ENCODE measurements at places on chromosomes 13 and 19.

GRCh38 chr19:30310602-30311263 lies 61.5 kb upstream of the ZNF536 start:
- no peaks in the 10 kb centered on the region for H3K27me3 ChIP-seq
- no peak overlapping the region for H3K4me3 ChIP-seq
- H3K4me1 ChIP-seq: no peaks in the 10 kb centered on the region
- H3K36me3 ChIP-seq: no peaks in the 10 kb centered on the region
- no peak for DNase-seq

GRCh38 chr13:113926301-113926761 lies 47.5 kb downstream of the C13orf46 start:
- H3K4me3 ChIP-seq: no peak overlapping the region
- H3K4me1 ChIP-seq: peaks cover 1% of the 10 kb centered on the region
- H3K27me3 ChIP-seq: peaks cover 21% of the 10 kb centered on the region
- no peaks in the 10 kb centered on the region for H3K36me3 ChIP-seq
- DNase-seq: no peak

- peaks cover 16% of the 10 kb centered on the region for H3K27me3 ChIP-seq
- H3K4me3 ChIP-seq: peak overlapping the region; percentile 69
- H3K36me3 ChIP-seq: peaks cover 2% of the 10 kb centered on the region
- peaks cover 14% of the 10 kb centered on the region for H3K4me1 ChIP-seq
- no peak overlapping the region for H3K27ac ChIP-seq
- DNase-seq: no peak
Observed at GRCh38 chr13:20704459-20705069, 1.1 kb downstream of the IL17D start.

DNA sequence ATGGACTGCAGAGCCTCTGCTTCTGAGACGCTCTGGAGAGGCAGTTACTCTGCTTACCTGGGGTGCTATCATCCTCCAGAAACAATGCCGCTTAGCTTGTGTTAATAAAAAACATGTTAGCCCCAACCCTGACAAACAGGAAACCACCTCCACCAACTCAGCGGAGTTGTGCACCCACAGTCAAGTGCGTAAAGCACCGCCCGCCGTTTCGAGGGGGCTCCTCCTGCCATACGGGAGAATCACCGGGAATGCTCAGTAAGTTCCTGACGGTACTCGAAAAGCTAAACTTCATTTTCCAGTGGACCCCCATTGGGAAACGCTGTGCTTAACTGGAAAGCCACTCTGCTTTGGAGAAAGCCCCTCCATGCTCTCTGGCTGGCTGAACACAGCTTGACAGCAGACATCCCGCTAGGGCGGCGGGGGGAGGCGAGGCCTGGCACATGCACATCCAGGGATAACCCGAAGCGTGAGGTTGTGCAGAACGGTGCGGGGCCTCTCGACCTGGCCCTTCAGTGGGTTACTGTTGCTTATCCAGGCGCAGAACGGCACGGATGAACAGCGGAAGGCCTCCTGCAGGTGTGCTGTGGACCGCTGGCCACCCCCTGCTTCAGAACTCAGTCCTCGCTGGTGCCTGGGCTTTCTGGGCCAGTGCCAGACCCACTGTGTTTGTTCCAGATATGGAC lies 17.1 kb downstream of the GAS6 start:
- H3K36me3 ChIP-seq: no peaks in the 10 kb centered on the region
- DNase-seq: no peak
- H3K4me1 ChIP-seq: peaks cover 2% of the 10 kb centered on the region
- no peak overlapping the region for H3K27ac ChIP-seq
- H3K27me3 ChIP-seq: peaks cover 8% of the 10 kb centered on the region
- no peak overlapping the region for H3K4me3 ChIP-seq

DNA sequence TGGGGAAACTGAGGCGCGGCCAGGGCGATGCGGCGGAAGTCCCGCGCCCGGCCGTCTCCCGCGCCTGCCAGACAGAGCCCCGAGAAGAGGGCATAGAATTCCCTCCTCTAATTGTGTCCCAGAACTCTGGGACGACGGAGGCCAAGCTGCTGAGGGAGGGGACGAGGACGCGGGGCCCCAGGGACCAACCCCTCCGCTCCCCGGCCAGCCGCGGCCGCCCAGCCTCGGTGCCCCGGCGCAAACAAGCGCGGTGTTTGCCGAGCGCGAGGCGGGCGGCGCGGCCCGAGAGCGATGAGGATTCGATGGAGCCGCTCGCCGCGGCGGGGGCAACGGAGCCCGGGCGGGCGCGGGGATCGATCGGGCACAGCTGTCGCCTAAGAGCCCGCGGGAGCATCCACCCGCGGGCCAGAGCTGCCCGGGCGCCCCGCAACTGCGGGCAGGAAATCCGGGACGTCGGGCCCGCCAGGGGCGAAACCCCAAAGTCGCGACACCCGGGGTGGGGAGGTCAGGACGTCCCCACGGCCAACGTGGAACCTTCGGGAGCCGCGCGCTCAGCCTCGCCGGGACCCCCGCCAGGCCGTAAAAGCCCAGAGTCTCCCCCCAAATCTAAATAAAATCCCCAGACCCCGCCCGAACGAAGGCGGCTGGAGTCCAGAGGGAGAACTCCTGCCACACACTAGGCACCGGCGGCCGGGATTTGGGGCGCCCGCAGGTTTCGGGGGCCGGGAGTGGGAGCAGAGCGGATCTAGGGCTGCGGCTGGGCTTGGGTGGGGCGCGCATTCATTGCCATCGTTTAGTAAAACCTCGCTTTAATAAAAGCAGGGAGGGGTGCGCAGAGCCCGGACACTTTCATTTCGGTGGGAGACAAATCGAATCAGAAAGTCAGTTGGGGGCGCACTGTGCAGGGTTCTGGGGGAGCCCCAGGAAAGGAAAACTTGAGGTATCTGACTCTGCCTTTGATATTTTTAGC lies 3.6 kb upstream of the ONECUT3 start:
- peak overlapping the region; percentile 50 for H3K4me3 ChIP-seq
- H3K36me3 ChIP-seq: no peaks in the 10 kb centered on the region
- H3K4me1 ChIP-seq: peaks cover 32% of the 10 kb centered on the region
- no peak overlapping the region for H3K27ac ChIP-seq
- peaks cover 31% of the 10 kb centered on the region for H3K27me3 ChIP-seq

DNA sequence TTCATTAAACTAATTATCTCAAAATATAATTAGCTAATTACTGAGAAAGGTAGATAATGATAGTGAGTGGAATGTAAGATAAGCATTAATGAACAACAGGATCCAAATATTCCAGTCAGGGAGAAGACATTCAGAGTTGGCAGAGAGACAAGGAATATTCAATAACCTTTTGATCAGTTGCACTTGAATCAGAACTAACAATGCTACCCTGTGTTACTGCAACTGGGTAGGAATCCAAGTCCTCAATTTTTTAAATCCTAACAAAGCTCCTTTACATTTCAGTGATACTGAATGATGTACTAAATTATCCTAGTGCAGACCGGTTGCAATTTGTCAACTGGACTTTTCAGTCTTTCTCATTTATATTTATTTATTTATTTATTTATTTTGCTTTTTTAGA lies 107.1 kb upstream of the MIR17HG start:
- H3K27ac ChIP-seq: no peak overlapping the region
- no peaks in the 10 kb centered on the region for H3K27me3 ChIP-seq
- DNase-seq: no peak
- H3K4me1 ChIP-seq: no peaks in the 10 kb centered on the region
- no peaks in the 10 kb centered on the region for H3K36me3 ChIP-seq
- H3K4me3 ChIP-seq: no peak overlapping the region

DNA sequence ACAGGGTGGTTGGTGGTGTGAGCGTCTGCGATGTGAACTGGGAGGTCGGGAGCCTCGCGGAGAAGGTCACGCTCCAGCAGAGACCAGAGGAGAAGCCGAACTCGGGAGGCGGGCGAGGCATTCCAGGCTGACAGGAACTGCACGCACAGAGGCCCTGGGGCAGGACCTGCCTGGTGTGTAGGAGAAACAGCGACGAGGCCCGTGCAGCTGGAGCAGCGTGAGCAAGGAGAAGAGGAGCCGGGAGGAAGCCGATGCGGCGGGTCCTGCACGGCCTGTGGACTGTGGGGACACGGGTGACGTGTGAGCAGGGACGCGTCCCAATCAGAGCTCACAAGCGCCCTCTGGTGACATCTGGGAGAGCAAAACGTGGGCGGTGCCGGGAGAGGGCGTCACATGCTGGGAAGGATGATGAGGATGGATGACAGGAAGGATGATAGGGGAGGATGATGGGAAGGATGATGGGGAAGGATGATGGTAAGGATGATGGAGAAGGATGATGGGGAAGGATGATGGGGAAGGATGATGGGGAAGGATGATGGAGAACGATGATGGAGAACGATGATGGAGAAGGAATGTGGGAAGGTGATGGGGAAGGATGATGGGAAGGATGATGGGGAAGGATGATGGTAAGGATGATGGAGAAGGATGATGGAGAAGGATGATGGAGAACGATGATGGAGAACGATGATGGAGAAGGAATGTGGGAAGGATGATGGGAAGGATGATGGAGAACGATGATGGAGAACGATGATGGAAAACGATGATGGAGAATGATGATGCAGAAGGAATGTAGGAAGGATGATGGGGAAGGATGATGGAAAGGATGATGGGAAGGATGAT lies 16.1 kb upstream of the MADCAM1 start:
- no peak for DNase-seq
- H3K27me3 ChIP-seq: peaks cover 7% of the 10 kb centered on the region
- peak overlapping the region; percentile 18 for H3K27ac ChIP-seq
- no peaks in the 10 kb centered on the region for H3K36me3 ChIP-seq

DNA sequence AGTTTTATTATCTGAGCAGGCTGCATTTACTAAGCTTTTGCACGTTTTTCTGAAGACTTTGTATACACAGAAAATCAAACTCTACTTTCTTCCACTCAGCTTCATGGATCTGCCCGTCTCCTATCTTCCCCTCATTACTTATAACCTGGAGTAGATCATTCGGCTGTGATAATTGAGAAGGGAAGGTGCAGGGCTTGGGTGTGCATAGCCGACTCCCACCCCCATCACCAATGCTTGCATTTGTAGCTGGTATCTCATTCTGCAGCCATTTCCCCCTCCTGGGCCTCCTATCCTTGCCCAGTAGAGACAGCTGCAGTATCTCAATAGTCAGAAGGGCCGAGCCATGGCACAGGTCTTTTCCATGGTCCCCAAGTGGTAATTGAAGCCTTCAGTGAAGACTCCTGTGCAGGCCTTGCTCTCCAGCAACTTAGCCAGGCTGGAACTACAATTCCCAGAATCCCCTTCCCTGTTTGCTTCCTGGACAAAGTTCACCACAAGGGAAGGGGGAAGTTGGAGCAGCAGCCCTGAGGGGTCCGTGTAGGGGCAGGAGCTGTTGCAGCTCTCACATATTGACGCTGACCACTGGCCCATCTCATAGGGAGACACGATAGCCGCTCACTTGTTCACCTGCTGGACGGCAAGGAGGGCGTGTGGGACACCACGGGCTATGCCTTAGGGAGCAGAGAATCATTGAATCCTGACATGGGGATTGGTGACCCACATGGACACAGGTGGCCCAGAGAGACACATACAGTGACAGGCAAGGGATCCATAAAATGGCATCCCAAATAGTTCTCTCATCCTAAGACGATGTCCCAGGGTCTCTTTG lies 2.1 kb upstream of the SIGLEC8 start:
- no peaks in the 10 kb centered on the region for H3K4me1 ChIP-seq
- peaks cover 39% of the 10 kb centered on the region for H3K27me3 ChIP-seq
- H3K4me3 ChIP-seq: peak overlapping the region; percentile 66
- H3K27ac ChIP-seq: no peak overlapping the region
- H3K36me3 ChIP-seq: no peaks in the 10 kb centered on the region

DNA sequence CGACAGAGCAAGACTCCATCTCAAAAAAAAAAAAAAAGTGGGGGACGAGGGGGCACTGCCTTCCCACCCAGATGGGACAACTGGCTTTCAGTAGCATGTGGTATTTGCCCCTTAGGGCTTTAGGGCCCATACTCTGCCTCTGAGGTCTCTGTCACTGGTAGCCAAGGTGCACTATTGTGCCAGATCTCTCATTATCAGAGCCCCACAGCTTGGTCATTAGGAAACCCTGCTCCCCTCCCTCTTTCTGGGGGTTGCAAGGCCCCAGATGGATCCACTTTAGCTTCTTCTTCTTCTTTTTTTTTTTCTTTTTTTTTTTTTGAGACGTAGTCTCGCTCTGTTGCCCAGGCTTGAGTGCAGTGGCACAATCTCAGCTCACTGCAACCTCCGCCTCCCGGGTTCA lies 11.2 kb upstream of the ZNF358 start:
- no peak overlapping the region for H3K27ac ChIP-seq
- no peaks in the 10 kb centered on the region for H3K36me3 ChIP-seq
- peaks cover 40% of the 10 kb centered on the region for H3K27me3 ChIP-seq
- no peak for DNase-seq
- peaks cover 17% of the 10 kb centered on the region for H3K4me1 ChIP-seq

GRCh38 chr13:38518328-38518727 lies 168.5 kb upstream of the FREM2 start:
- no peaks in the 10 kb centered on the region for H3K4me1 ChIP-seq
- no peaks in the 10 kb centered on the region for H3K27me3 ChIP-seq
- no peak overlapping the region for H3K27ac ChIP-seq
- no peak overlapping the region for H3K4me3 ChIP-seq
- no peaks in the 10 kb centered on the region for H3K36me3 ChIP-seq
- DNase-seq: no peak

DNA sequence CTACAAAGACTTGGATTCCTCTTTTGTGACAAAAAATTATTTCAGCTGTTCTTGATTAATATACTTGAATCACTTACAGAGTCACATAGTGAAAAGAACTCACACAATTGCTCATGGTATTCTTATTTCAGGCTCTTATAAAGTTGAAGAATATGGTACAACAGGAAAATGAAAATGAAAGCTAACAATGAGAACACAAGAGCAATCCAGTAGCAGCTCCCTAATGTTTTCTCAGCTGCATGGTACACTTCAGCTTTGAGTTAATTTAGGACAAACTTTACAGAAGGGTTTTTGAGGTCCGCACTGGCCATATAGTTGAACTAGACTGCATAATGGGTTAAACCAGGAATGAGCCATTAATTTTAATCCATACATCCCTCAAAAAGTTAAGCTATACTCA lies 1261.8 kb downstream of the SLITRK5 start:
- H3K36me3 ChIP-seq: no peaks in the 10 kb centered on the region
- no peaks in the 10 kb centered on the region for H3K27me3 ChIP-seq
- no peak overlapping the region for H3K27ac ChIP-seq
- no peak for DNase-seq
- no peak overlapping the region for H3K4me3 ChIP-seq

DNA sequence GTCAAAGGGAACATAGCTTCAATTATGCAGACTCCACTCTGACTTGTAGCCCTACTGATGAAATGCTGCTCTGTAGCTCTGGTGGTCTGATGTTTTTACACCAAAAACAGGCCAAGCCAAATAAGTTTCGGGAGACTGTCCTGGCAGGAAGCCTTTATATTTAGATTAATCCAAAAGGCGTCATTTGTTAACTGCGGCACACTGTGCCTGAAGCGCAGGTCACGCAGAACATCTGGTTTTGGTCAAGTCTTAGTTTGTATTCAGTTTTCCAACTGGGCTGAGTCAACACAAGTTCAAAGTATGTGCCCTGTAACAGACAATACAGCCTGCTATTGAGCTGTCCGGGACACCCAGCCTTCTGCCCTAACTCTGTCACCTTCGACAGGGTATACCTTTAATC lies 154.6 kb upstream of the IPO5 start:
- H3K4me1 ChIP-seq: no peaks in the 10 kb centered on the region
- H3K4me3 ChIP-seq: no peak overlapping the region
- no peak for DNase-seq
- no peak overlapping the region for H3K27ac ChIP-seq

GRCh38 chr19:41356984-41357739 lies 3.4 kb upstream of the TGFB1 start:
- no peak for DNase-seq
- peaks cover 17% of the 10 kb centered on the region for H3K4me1 ChIP-seq
- no peak overlapping the region for H3K4me3 ChIP-seq
- no peaks in the 10 kb centered on the region for H3K27me3 ChIP-seq
- peaks cover 7% of the 10 kb centered on the region for H3K36me3 ChIP-seq

Measured in activated B cell treated with CpG ODN at 0.5 μM for 24 hours (primary cell).